NCI-H2081 treated with DMSO at 0.1 percent for 48 hours (cell line): ENCODE measurements at places on chromosomes 5 and 9.

GRCh38 chr9:89661391-89661949 lies 56.7 kb downstream of the GADD45G start:
- no peak for DNase-seq

DNA sequence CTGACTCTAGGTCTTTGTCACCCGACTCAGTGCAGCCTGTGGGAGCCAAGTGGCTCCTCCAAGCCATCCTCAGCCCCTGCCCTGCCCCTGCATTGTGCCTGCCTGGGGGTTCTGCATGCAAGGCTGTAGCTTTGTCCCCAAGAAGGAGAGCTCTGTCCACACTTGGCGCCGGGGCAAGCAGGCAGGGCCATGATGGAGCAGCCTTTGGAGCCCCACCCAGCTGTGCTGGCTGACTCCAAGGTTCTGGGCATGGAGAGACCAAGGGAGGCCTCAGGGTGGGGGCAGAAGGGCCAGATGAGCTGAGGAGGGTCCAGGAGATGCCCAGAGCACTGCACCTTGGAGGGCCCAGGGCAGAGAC lies 226.2 kb downstream of the CACNA1B start:
- no peak for DNase-seq

- DNase-seq, result no peak
Observed at GRCh38 chr5:134874831-134875655, 872 bp downstream of the TXNDC15 start.

GRCh38 chr5:3365501-3366215 lies 230.0 kb upstream of the IRX1 start:
- no peak for DNase-seq

DNA sequence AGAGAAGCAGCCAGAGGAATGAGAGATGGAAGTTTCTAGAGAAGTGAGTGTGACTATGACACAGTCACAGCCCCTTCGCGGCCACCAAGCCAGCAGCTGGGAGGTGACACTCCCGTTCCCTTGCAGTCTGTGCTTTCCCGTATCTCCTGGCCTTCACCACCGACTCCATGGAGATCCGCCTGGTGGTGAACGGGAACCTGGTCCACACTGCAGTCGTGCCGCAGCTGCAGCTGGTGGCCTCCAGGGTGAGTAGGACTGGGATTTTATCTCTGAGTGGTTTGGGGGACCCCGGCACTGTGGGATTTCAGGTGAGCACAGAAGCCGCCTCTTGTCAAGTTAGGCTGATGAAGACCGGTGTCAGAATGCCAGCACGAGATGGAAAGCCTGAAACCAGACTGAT lies 12.1 kb upstream of the SLC2A8 start:
- no peak for DNase-seq
